ENCODE measurements at places on chromosomes 11 and 22. TPM values are rescaled to one million over a fixed set of nuclear protein-coding genes. Genes with fewer than 3 reads are reported as not detected.
A peak's percentile ranks its signal among the peaks of the same experiment; 100 is the strongest.

DNA sequence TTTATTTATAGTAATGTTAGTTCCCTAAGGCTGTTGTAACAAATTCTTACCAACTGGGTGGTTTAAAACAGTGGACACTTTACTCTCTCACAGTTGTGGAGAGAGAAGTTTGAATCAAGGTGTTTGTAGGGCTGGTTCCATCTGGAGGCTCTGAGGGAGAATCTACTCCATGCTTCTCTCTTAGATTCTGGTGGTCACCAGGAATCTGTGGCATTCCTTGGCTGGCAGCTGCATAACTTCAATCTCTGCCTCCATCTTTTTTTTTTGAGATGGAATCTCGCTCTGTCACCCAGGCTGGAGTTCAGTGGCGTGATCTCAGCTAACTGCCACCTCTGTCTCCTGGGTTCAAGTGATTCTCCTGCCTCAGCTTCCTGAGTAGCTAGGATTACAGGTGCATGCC, 46.3 kb downstream of the LDLRAD3 start:
- DNase-seq = no peak

DNA sequence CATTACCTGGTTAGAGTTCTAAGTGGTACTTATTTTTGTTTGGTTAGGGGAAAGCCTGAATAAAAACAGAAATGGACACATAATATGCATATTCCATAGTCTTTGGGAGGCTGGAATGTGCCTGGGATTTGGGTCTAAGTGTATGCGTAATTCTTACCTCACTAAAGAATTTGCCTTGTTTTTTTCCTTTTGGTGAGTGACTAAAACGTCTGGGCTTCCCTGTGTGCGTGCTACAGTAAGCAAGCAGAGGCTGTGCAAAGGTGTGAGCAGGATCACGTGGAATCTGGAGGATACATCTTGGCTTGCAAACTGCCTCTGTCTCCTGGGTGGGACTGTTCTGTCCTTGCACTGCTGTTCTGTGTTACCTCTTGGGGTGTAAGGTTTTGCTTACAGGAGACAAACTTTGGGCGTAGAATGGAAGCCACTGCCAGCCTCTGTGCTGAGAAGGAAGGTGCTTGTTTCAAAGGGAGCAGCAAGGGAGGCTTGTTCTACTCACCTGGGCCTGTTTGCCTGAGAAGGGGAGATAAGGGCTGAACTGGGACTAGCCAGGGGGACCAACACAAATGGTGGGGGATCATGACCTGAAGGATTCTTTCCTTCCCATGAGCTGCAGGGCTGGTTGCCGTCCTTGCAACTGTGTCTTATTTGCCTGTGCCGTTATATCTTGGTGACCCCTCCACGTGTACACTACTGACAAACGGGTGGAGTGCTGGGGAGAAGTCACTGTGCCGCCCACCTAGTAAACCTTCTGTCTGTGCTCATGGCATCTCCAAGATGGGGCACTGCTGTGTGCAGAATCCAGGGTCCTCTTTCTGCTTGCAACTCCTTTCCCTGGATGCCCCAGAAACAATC, 4.5 kb downstream of the NEAT1 start:
- DNase-seq = peak; percentile 51

- DNase-seq = no peak
Observed at GRCh38 chr22:35470903-35471321, 69.7 kb upstream of the RASD2 start.

- DNase-seq = no peak
Observed at GRCh38 chr22:24502034-24502433, 6.9 kb downstream of the UPB1 start.

GRCh38 chr22:33438273-33438672, 380.1 kb upstream of the SYN3 start:
- DNase-seq = no peak

Gene EHF
- polyA plus RNA-seq = not detected

All from immature natural killer cell (primary cell).